Activated T-helper 1 cell treated with anti-CD3 and anti-CD28 coated beads, Interleukin-12 subunit alpha, Interleukin-12 subunit beta, Interleukin-2, Interleukin-4 antibody, amounts not matched to agents 30 ng/mL and 10 ng/mL and 1 ng/mL, durations not matched to agents 14 hours and 24 hours and 36 hours (primary cell): ENCODE measurements at places on chromosomes 1 and 21.

DNA sequence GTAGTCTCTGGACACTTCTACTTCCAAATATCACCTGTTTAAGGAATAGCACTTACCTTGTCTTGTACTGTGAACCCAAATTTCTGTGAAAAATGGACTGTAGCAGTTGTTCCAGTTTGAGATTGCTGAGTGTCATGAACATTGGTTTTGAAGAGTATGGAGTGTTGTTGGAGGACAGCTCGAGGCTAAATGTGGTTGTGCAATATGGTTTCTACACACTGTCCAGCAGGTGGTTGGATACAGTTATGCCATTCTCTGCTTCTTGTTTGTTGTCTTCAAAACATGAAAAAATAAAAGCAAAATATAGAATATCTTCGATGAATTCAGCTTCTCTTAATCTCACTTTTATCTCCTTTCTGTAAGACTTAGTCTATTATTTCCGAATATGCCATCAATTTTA, 67.1 kb downstream of the DDR2 start:
- peaks cover 4% of the 10 kb centered on the region for H3K27me3 ChIP-seq
- no peak overlapping the region for H3K27ac ChIP-seq
- no peaks in the 10 kb centered on the region for H3K36me3 ChIP-seq
- DNase-seq, result no peak
- H3K4me3 ChIP-seq, result no peak overlapping the region

DNA sequence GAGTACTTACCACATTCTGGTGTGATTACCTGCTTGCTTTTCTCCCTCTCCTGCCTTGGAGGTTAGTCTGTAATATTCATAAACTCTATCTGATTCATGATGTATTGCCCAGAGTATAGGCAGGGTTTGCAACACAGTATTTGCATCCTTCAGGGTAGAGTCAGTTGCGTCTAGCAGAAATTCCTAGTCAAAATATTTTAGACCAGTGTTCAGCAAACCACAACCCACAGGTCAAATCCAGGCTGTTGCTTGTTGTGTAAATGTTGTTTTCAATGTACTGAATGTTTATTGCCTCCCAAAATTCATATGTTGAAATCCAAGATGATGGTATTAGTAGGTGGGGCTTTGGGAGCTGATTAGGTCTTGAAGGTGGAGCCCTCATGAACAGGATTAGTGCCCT, 82.9 kb downstream of the NGF start:
- no peak for DNase-seq
- H3K27me3 ChIP-seq, result peaks cover 3% of the 10 kb centered on the region
- H3K36me3 ChIP-seq, result no peaks in the 10 kb centered on the region
- no peak overlapping the region for H3K4me3 ChIP-seq

DNA sequence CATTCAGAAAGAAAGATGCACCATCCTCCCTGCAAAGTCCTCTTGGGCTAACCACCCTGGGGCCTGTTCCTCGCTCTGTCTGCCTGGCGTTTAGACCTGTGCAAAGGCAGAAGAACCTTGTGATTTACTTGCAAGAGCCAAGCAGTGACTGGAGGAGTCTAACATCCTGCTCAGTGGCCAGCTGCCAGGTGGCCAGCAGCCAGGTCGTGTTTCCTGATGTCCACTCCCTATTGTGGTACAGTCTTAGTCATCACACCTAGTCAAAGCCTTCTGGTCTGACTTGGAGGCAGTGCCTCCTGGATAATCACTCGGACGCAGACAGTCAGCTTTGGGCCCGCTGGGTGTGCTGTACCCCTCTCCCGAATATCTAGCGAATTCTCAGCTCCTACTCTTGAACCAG, 118.1 kb downstream of the PGBD5 start:
- no peaks in the 10 kb centered on the region for H3K36me3 ChIP-seq
- no peak overlapping the region for H3K27ac ChIP-seq
- no peak overlapping the region for H3K4me3 ChIP-seq
- DNase-seq, result no peak
- peaks cover 9% of the 10 kb centered on the region for H3K27me3 ChIP-seq
- peaks cover 12% of the 10 kb centered on the region for H3K4me1 ChIP-seq

DNA sequence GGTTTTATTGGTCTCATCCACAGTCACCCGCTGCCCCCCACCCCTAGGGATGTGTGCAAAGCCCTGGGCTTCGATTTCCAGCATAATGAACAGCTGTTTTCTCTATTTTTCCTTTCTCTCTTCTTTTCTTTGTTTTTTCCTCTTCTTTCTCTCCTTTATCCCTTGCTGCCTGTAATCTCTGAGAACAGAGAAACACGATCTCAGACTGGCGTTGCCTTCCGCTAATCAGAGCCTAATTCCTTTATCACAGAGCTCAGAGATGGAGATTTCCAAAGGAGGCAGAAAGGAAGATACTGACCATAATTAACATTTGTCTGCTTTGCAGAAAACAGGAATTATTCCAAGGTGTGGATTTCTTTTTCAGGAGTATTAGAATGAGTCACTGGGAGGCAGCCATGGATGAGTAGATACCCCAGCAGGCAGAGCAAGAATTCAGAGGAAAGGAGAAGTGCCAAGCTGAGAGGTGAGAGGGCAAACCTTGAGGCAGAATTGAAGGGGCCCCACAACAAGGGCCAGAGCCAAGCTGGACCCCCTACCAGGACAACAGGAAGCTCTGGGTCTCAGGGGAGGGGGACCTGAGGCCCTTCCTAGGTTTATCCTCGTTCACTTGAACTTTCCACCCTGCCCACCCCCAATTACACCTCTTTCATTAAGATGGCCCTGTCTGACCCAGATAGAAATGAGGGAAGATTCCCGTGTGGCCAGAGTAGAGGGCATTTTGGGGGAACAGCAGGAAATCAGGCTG, 33.3 kb downstream of the MATN1 start:
- H3K27me3 ChIP-seq, result peaks cover 39% of the 10 kb centered on the region
- H3K36me3 ChIP-seq, result no peaks in the 10 kb centered on the region
- no peak overlapping the region for H3K4me3 ChIP-seq
- no peak overlapping the region for H3K27ac ChIP-seq
- no peaks in the 10 kb centered on the region for H3K4me1 ChIP-seq
- DNase-seq, result no peak

- no peaks in the 10 kb centered on the region for H3K36me3 ChIP-seq
- no peak overlapping the region for H3K27ac ChIP-seq
- H3K27me3 ChIP-seq, result peaks cover 4% of the 10 kb centered on the region
- H3K4me3 ChIP-seq, result no peak overlapping the region
These were observed 24.4 kb upstream of the PAXBP1 start for GRCh38 chr21:32795802-32796559.

DNA sequence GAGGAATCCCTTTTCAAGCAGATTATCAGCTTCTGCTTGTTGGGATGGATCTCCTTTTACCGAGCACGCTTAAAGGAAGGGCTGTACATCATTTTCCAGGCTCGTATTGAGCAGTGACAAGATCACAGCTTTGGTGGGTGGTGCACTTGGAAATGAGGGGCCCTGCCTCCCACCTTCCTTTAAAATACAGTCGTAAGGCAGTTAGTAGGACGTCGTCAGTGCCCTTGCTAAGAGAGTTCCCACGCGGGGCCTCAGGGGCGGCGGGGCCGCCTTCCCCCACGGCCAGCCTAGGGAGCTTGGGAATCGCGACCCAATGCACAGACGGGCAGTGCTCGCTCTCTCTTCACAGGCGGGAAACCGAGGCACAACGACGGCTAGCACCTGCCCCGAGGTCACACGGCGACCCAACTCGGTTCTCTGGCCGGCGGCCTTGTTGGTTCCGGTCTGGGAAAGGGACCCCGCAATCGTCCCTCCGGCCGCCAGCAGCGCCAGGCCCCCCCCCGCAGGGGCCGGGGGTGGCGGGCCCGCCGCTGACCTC, 58.6 kb downstream of the H3-3A start:
- peak overlapping the region; percentile 87 for H3K27ac ChIP-seq
- H3K27me3 ChIP-seq, result peaks cover 5% of the 10 kb centered on the region
- no peak for DNase-seq
- H3K36me3 ChIP-seq, result peaks cover 2% of the 10 kb centered on the region
- peaks cover 39% of the 10 kb centered on the region for H3K4me1 ChIP-seq

- H3K27me3 ChIP-seq, result no peaks in the 10 kb centered on the region
- no peaks in the 10 kb centered on the region for H3K4me1 ChIP-seq
- no peaks in the 10 kb centered on the region for H3K36me3 ChIP-seq
- no peak for DNase-seq
- no peak overlapping the region for H3K4me3 ChIP-seq
- H3K27ac ChIP-seq, result no peak overlapping the region
These were observed 87.4 kb upstream of the IGSF21 start for GRCh38 chr1:18020021-18020817.

GRCh38 chr1:67818725-67819301, 14.5 kb downstream of the GNG12 start:
- H3K36me3 ChIP-seq, result no peaks in the 10 kb centered on the region
- no peak for DNase-seq
- peaks cover 7% of the 10 kb centered on the region for H3K27me3 ChIP-seq
- H3K4me1 ChIP-seq, result no peaks in the 10 kb centered on the region
- no peak overlapping the region for H3K27ac ChIP-seq
- H3K4me3 ChIP-seq, result no peak overlapping the region

DNA sequence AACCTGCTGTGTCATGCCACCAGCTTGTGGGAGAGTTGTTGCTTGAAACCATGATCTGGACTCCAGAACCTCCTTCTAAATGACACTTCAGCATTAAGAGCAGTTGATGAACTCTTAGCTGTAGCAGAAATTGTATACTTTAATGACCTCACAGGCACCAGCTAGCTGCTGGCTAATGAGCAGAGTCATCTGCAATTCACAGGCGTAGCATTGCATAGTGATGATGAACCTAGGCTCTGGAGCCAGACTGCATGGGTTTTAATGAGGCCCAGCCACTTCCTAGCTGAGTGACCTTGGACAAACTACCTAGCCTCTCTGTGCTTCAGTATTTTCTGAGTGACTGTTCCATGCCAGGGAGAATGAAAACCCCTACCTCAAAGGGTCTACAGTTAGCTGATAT, 407.1 kb downstream of the LMO4 start:
- H3K4me3 ChIP-seq, result no peak overlapping the region
- H3K4me1 ChIP-seq, result no peaks in the 10 kb centered on the region
- H3K36me3 ChIP-seq, result no peaks in the 10 kb centered on the region
- no peak overlapping the region for H3K27ac ChIP-seq
- H3K27me3 ChIP-seq, result no peaks in the 10 kb centered on the region

GRCh38 chr1:24828183-24828886, 83.1 kb downstream of the CLIC4 start:
- H3K4me1 ChIP-seq, result no peaks in the 10 kb centered on the region
- H3K36me3 ChIP-seq, result peaks cover 4% of the 10 kb centered on the region
- no peaks in the 10 kb centered on the region for H3K27me3 ChIP-seq
- H3K4me3 ChIP-seq, result no peak overlapping the region

GRCh38 chr1:94974824-94975223, 47.9 kb upstream of the CNN3 start:
- no peak overlapping the region for H3K4me3 ChIP-seq
- no peak for DNase-seq
- no peaks in the 10 kb centered on the region for H3K36me3 ChIP-seq
- no peaks in the 10 kb centered on the region for H3K27me3 ChIP-seq

DNA sequence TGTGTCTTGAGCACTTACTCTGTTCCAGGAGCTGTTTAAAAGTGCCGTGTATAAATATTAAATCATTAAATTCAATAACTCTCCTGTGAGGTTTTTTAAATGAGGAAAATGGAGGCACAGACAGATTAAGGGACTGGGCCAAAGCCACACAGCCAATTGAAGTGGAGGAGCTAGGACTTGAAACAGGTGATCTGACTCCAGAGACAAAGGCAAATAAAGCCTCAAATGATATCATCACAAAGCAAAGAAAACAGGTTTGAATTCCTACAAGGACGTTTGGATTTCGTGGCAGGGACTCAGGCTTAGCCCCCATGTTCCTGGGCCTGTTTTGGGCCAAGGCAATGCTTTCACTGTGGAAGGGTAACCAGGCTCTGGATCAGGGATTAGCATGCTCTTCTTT, 45.2 kb upstream of the DMBX1 start:
- H3K27me3 ChIP-seq, result peaks cover 48% of the 10 kb centered on the region
- H3K4me1 ChIP-seq, result peaks cover 13% of the 10 kb centered on the region
- H3K36me3 ChIP-seq, result peaks cover 2% of the 10 kb centered on the region
- H3K4me3 ChIP-seq, result no peak overlapping the region
- no peak overlapping the region for H3K27ac ChIP-seq

DNA sequence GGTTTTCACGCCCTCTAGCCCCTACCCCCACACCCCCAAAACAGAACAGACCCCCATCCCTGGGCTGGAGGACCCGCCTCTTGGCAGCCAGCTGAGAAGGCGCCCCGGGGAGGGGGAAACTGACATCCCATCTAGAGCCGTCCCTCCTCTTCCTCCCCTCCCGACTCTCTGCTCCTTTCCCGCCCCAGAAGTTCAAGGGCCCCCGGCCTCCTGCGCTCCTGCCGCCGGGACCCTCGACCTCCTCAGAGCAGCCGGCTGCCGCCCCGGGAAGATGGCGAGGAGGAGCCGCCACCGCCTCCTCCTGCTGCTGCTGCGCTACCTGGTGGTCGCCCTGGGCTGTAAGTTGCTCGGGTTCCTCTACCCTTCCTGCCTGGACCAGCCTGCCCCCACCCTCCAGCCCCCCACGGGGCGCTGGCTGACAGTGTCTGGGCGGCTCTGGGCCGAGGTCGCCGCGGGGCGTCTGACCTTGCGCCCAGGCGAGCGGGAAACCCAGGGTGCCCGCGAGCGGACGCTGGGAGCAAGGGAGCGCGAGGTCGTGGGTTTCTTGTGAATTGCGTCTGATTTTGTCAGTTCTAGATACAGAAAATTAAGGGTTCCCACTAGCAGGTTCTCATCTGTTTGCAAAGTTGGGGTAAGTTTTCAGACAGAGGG, 618 bp downstream of the JAM2 start:
- H3K36me3 ChIP-seq, result peaks cover 1% of the 10 kb centered on the region
- no peak overlapping the region for H3K27ac ChIP-seq
- H3K4me1 ChIP-seq, result peaks cover 32% of the 10 kb centered on the region
- peak overlapping the region; percentile 77 for H3K4me3 ChIP-seq
- H3K27me3 ChIP-seq, result peaks cover 27% of the 10 kb centered on the region

DNA sequence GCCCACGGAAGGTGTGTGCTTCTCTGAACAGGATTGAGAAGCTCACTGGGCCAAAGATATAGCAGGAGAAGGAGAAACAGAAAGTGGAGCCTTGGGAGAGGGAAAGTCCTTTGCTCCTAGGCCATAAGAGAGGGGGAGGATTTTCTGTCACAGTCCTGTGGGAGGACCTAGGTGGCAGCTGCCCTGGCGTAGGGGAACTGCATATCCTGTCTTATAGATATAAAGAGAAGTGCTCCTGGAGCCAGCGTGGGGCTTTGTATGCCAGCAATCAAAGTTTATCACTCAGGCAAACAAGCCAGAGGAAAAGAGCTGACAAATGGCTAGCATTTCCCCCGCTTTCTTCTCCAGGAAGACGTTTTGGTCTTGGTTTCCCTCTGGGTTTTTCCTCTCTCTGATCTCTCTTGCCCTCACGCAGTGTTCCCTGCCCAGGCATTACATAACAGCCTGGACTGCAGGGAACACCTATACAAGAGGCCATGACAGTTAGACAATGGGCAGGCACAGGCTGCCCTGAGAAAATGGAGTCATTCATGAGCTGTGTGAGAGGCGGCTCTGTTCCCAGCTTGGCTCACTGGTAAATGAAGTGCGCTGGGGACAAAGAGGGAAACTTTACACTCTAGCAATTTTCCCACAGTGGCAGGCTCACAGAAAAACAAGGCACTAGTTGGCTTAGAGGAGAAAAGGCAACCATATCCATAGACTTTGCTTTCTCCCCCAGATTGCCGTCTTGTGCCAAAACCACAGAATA, 52.5 kb upstream of the ZNF648 start:
- no peaks in the 10 kb centered on the region for H3K36me3 ChIP-seq
- peaks cover 18% of the 10 kb centered on the region for H3K27me3 ChIP-seq
- DNase-seq, result no peak
- no peak overlapping the region for H3K27ac ChIP-seq
- H3K4me1 ChIP-seq, result no peaks in the 10 kb centered on the region

GRCh38 chr1:12472798-12473551, 145.0 kb downstream of the DHRS3 start:
- H3K4me3 ChIP-seq, result peak overlapping the region; percentile 69
- peaks cover 34% of the 10 kb centered on the region for H3K36me3 ChIP-seq
- DNase-seq, result peak; percentile 64
- peaks cover 82% of the 10 kb centered on the region for H3K4me1 ChIP-seq
- no peaks in the 10 kb centered on the region for H3K27me3 ChIP-seq
- H3K27ac ChIP-seq, result peak overlapping the region; percentile 93
